Naive B cell (primary cell): ENCODE measurements at places on chromosomes 11 and 22. TPM values are rescaled to one million over a fixed set of nuclear protein-coding genes. Genes with fewer than 3 reads are reported as not detected.

GRCh38 chr11:34358258-34358727 lies 483 bp upstream of the ABTB2 start:
- H3K36me3 ChIP-seq: no peaks in the 10 kb centered on the region
- DNase-seq: no peak
- H3K4me3 ChIP-seq: peak overlapping the region; percentile 92
- peaks cover 65% of the 10 kb centered on the region for H3K27me3 ChIP-seq

DNA sequence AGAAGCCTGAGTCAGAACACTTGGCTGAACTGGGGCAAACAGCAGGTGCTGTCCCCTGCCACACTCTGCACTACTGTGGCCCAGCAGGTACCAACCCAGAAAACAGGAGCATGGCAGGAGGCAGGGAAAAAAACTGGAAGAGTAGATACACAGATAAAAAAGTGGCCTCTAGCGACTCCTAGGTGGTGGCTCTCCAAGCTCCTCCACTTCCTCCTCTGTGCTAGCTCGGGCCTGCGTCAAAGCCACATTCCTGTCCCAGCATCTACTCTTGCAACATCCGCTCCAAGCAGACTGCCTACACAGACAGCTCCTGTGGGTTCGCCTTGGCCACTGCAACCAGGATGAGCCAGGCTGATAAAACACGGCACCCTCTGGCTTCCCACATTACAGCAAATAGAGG lies 6.9 kb downstream of the OR8B12 start:
- H3K4me1 ChIP-seq: no peaks in the 10 kb centered on the region
- no peak for DNase-seq
- H3K27me3 ChIP-seq: peaks cover 39% of the 10 kb centered on the region
- H3K36me3 ChIP-seq: no peaks in the 10 kb centered on the region
- no peak overlapping the region for H3K27ac ChIP-seq

GRCh38 chr22:23401111-23401909 lies 178.8 kb downstream of the IGLL1 start:
- no peaks in the 10 kb centered on the region for H3K36me3 ChIP-seq
- no peak overlapping the region for H3K4me3 ChIP-seq
- no peak overlapping the region for H3K27ac ChIP-seq
- DNase-seq: no peak

AGBL2 gene
- 6.9 TPM for polyA plus RNA-seq

DMC1 gene
- not detected for polyA plus RNA-seq

ARHGAP20 gene
- 0.25 TPM for polyA plus RNA-seq

- H3K27ac ChIP-seq: no peak overlapping the region
- H3K4me3 ChIP-seq: no peak overlapping the region
- no peak for DNase-seq
- no peaks in the 10 kb centered on the region for H3K36me3 ChIP-seq
- H3K27me3 ChIP-seq: peaks cover 31% of the 10 kb centered on the region
- H3K4me1 ChIP-seq: peaks cover 22% of the 10 kb centered on the region
Measured at GRCh38 chr11:1782831-1783724, 19.4 kb upstream of the CTSD start.

HEPHL1 gene
- polyA plus RNA-seq: not detected

P2RY2 gene
- polyA plus RNA-seq: not detected

MUC15 gene
- not detected for polyA plus RNA-seq

GRCh38 chr11:14346303-14346955 lies 12.6 kb downstream of the RRAS2 start:
- H3K27ac ChIP-seq: peak overlapping the region; percentile 54
- no peak for DNase-seq
- no peak overlapping the region for H3K4me3 ChIP-seq
- H3K27me3 ChIP-seq: no peaks in the 10 kb centered on the region

- H3K4me1 ChIP-seq: peaks cover 3% of the 10 kb centered on the region
- H3K36me3 ChIP-seq: no peaks in the 10 kb centered on the region
- H3K27ac ChIP-seq: no peak overlapping the region
- peaks cover 50% of the 10 kb centered on the region for H3K27me3 ChIP-seq
- no peak overlapping the region for H3K4me3 ChIP-seq
Measured at GRCh38 chr22:27670701-27671412, 130.7 kb downstream of the MN1 start.

APOBEC3A gene
- polyA plus RNA-seq: not detected

MMP11 gene
- 16.6 TPM for polyA plus RNA-seq

TPBGL gene
- not detected for polyA plus RNA-seq

GRCh38 chr11:29957431-29957830 lies 59.4 kb downstream of the KCNA4 start:
- no peaks in the 10 kb centered on the region for H3K27me3 ChIP-seq
- H3K27ac ChIP-seq: no peak overlapping the region
- no peaks in the 10 kb centered on the region for H3K4me1 ChIP-seq
- H3K36me3 ChIP-seq: no peaks in the 10 kb centered on the region

GRCh38 chr11:68968306-68969250 lies 12.2 kb downstream of the MRGPRD start:
- peaks cover 18% of the 10 kb centered on the region for H3K27me3 ChIP-seq
- no peaks in the 10 kb centered on the region for H3K36me3 ChIP-seq
- H3K4me3 ChIP-seq: no peak overlapping the region
- H3K27ac ChIP-seq: no peak overlapping the region
- H3K4me1 ChIP-seq: no peaks in the 10 kb centered on the region

NUDT8 gene
- polyA plus RNA-seq: 15.3 TPM

DNA sequence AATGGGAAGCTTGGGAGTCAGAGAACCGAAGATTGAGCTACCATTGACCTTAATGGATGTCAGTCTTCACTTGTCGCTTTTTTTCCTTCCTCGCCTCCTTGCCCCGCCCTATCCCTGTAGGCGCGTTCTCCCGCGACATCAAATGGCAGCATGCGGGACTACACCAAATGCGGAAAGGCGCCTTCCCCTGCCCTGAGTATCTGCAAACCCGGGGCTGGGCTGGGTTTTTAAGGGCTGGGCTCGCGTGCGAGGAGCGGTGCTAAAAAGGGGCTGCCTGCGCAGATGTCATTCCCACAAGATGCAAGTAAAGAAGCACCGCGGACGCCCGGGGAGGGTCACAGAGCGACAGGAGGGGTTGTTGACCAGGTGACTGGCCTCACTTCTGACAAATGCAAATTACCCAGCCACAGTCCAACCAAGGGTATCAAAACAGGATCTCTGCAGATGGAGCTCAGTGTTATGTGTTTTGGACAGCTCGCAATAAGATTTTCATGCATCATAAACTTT lies 4.7 kb upstream of the FAM111B start:
- H3K4me1 ChIP-seq: peaks cover 86% of the 10 kb centered on the region
- peak overlapping the region; percentile 92 for H3K4me3 ChIP-seq
- peak; percentile 92 for DNase-seq
- peak overlapping the region; percentile 97 for H3K27ac ChIP-seq

DNAJB7 gene
- polyA plus RNA-seq: not detected

SLC16A8 gene
- polyA plus RNA-seq: not detected

DNA sequence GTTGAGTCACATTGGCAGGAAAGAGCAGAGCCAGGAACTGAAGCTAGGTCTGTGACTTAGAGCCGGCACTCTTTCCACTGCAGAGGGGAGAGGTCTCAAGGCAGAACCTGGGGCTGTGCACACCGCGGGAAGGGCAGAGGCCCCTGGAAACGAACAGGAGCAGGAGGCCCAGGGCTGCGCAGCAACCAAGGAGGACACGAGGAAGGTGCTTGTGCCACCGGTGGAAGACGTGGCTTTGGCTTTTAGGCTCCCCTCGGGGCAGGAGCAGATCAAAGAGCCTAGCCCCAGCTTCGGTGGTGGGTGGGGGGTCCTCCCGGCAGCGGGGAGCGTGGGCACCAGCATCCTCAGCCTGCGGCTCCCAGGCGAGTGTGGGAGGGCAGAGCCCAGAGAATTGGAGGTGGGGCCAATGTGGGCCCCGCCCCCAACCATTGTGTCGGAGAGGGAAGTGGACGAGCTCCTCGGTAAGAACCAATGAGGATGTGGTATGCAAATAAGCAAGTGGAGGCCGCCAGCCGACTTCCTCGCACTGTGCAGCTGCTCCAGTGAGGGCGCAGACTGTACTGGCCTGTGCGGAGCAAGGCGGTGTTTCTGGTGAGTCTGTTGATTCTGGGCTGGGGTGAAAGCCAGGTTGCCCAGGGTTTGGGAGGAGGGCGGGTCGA lies at the start of gene CCDC116:
CCDC116 (plus strand) TSS at position 524 of the 659 bp plus-strand sequence. CDS start 422 bp downstream, outside the sequence.
- peak; percentile 17 for DNase-seq
- H3K36me3 ChIP-seq: no peaks in the 10 kb centered on the region
- no peak within 1 kb of the TSS for H3K4me3 ChIP-seq
- H3K4me1 ChIP-seq: peaks cover 35% of the 10 kb centered on the region

DNA sequence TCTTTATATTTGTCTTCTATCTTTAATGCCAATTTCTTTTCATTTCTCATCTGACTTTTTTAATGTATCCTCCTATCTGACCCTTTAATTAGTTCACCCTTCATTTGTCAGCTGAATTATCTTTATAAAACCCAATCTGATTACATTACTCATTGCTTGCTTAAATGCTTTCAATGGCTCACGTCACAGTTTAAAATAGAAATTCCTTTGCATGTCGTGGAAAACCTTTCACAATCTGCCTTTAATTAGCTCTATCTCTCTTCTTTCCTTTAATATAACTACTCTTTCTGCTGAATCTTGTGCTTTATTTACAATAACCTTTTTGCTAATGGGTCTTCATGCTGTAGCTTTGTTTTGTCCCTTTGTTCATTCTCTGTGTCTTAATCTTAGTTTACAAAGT lies 125.7 kb downstream of the DYNC2H1 start:
- H3K36me3 ChIP-seq: peaks cover 6% of the 10 kb centered on the region
- no peaks in the 10 kb centered on the region for H3K4me1 ChIP-seq
- no peak overlapping the region for H3K27ac ChIP-seq
- no peaks in the 10 kb centered on the region for H3K27me3 ChIP-seq
- no peak overlapping the region for H3K4me3 ChIP-seq

SYT8 gene
- polyA plus RNA-seq: not detected

DNA sequence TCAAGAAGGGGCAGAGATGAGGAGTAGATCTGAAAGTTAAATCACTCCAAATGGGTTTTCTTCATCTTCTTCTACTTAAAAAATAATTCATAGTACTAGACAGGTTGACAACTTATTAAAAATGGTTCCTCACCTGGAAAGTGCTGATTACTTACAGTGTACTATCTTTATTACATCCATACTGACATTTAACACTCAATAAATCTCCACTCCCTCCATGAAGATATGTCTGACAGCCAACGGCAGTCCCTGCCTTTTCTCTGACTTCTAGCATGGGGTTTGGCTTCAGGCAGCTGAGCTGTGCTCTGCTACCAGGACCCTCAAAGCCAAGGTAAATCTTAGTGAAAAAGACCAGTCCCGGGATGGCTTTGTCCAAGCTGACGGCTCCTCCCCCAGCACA lies 133.4 kb upstream of the CSNK2A3 start:
- no peaks in the 10 kb centered on the region for H3K36me3 ChIP-seq
- H3K4me3 ChIP-seq: no peak overlapping the region
- H3K27ac ChIP-seq: no peak overlapping the region
- no peaks in the 10 kb centered on the region for H3K4me1 ChIP-seq
- DNase-seq: no peak

DNA sequence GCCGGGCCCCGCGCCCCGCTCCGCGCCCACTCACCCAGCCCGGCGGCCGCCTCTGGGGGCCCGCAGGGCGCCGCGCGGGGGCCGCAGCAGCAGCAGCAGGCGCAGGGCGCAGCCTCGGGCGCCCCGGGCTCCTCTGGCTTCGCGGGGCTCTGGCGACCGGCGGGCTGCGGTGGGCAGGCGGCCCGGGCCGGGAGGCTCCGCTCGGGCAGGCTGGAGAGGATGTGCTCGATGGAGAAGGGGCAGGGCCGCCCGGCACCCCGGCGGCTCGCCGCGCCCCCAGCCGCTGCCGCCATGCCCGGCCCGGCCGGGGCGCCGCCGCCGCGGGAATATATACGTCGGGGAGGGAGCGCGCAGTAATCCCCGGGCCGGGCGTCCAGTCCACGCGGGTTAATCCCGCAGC lies at the start of gene GSC2:
GSC2 (minus strand) TSS at position 302 of the 400 bp plus-strand sequence; CDS start at position 293, 9 bp downstream.
- peak within 1 kb of the TSS; percentile 68 for H3K4me3 ChIP-seq
- peak within 1 kb of the TSS; percentile 86 for H3K27ac ChIP-seq
- DNase-seq: no peak
- H3K4me1 ChIP-seq: peaks cover 6% of the 10 kb centered on the region
- H3K36me3 ChIP-seq: peaks cover 16% of the 10 kb centered on the region

DNA sequence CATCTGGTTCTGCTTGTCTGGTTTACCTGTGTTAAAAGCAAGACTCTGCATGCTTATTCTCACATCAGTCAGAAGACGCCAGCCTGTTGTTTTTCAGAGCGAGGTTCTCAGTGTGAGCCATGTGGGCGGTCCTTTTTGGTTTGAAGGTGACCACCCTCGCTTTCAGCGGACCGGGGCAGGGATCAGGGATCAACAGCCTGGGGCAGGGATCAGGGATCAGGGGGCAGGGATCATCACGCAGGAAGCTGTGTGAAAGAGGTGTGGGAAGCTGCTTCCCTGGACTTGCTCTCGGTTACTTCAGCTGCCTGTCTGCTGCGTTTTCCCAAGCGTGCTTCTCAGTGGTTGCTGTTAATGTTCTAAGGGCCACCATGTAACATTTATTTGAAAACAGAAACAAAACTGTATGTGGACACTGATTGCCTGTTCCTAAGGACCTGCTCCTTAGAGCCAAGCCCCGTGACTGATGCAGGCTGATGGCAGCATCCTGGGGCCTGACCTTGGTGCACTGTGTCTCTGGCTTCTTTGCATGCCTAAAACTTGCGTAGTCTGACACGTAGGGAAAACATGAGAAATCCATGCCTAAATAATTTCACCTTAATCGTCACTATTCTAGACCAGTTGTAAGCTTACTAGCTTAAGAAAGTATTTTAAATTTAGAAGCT lies 146.9 kb downstream of the ATXN10 start:
- peak overlapping the region; percentile 74 for H3K27ac ChIP-seq
- no peak for DNase-seq
- peaks cover 20% of the 10 kb centered on the region for H3K36me3 ChIP-seq
- no peaks in the 10 kb centered on the region for H3K4me1 ChIP-seq
- H3K4me3 ChIP-seq: no peak overlapping the region

SLC5A4 gene
- polyA plus RNA-seq: not detected

GRCh38 chr11:64851831-64852351 lies 7.4 kb upstream of the CDC42BPG start:
- peak; percentile 85 for DNase-seq
- peaks cover 8% of the 10 kb centered on the region for H3K36me3 ChIP-seq
- H3K27me3 ChIP-seq: no peaks in the 10 kb centered on the region

DNA sequence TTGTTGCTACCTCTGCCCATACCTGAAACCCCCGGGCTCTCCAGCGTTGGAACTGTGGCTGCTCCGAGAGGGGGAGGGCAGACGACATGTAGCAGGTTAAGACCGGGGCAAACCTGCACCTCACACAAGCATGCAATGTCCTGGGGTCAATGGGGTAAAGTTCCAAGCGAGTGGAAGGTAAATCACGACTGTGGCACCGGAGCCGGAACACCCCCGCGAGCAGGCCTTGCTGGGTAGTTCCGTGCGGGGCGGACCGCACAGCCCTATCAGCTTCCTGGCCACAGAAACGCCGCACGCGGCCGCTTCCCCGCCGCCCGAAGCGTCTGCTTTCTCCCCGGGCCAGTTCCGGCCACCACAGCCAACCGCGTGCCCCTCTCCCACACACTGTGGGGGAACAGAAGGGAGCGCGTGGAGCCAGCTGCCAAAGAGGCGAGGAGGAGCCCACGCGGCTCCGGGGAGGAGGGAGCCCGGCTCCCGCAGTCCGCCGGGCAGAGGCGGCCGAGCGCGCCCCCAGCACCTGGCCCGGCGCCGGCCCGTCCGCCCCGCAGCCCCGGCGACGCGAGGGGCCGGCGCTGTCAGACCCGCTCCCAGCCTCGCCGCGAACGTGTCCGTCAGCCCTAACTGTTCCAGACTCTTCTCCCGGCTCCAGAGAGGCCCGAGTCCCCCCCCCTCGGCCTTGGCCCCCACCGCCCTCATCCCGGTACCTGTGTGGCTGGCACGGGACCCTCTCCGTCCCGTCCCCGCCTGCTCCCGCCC lies 1.6 kb downstream of the SPTBN2 start:
- H3K36me3 ChIP-seq: peaks cover 7% of the 10 kb centered on the region
- H3K27ac ChIP-seq: no peak overlapping the region

SEZ6L gene
- not detected for polyA plus RNA-seq
